Gastrocnemius medialis (tissue), 4 donors: ENCODE measurements at places on chromosomes 3 and 15. TPM values are rescaled to one million over a fixed set of nuclear protein-coding genes. Genes with fewer than 3 reads are reported as not detected.

The NLGN1 gene
- 1.9 TPM for total RNA-seq

The CCK gene
- total RNA-seq, result not detected

DNA sequence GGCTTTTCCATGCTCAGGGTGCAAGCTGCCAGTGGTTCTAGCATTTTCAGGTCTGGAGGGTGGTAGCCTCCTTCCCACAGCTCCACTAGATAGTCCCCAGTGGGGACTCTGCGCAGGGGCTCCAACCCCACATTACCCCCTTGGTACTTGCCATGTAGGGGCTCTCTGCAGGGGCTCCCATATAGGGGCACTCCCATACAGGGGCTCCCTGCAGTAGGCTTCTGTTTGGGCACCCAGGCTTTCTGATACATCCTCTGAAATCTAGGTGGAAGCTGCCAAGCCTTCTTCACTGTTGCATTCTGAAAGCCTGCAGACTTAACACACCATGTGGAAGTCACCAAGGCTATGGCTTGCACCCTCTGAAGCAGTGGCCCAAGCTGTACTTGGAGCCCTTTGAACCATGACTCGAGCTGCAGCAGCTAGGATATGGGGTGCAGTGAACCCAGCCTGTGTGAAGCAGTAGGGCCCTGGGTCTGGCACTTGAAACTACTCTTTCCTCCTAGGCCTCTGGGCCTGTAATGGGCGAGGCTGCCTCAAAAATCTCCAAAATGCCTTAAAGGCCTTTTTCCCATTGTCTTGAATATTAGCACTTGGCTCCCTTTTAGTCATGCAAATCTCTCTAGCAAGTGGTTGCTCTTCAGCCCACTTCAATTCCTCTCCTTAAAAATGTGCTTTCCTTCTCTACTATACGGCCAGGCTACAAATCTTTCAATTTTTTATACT lies 96.4 kb downstream of the TPRA1 start:
- no peak for DNase-seq

GRCh38 chr3:159127021-159127392 lies 325.2 kb downstream of the MFSD1 start:
- no peak for DNase-seq

DNA sequence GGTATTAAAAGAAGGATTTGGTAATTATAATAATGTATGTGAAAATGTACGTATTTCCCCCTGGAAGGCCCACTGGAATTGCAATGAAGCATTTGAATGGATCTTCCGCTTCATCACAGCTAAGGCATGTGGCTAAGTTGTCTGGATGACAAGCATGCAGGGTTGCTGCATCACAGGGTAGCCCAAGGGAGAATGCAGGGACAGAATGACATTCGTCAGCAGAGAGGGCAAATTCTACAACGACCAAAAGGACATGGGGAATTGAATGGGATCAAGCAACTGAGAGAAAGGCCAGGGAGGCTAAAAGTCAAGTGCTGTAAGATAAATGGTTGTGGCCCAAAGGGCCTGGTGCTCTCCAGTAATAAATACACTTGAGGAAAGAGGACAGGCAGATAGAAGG lies 95.4 kb downstream of the ISL2 start:
- DNase-seq, result no peak

- DNase-seq, result no peak
These were observed 118.4 kb upstream of the TMC3 start for GRCh38 chr15:81492331-81492968.

- DNase-seq, result no peak
These were observed 35.1 kb downstream of the SNTN start for GRCh38 chr3:63687278-63688225.

DNA sequence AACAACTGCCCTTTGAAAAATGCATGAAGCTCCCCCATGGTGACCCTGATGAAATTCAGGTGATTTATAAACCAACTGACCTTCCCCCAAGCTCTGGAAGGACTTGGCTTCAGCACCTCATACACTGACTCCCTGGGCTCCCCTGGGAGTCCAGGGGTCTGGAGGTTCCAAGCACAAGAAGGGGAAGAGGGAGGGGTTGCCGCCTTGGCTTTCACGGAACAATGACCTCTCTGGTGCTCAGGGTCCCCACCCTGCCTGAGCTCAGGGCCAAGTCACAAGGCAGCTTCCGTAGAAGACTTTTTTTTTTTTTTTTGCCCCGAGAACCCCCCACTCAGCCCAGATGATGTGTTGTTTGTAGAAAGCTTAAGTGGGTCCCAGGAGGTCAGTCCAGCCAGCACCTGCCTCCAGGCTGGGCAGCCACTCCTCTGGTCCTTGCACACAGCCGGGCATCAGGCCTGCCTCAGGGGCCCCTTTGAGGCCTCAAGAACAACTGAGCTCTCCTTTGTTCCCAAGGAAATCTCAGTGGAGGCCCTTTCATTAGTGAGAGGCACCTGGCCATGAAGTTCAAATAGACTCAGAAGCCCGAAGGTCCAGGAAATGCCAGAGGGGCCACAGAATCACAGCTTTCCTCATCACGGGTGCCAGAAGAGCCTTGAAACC lies 14.0 kb upstream of the ALAS1 start:
- DNase-seq, result no peak

DNA sequence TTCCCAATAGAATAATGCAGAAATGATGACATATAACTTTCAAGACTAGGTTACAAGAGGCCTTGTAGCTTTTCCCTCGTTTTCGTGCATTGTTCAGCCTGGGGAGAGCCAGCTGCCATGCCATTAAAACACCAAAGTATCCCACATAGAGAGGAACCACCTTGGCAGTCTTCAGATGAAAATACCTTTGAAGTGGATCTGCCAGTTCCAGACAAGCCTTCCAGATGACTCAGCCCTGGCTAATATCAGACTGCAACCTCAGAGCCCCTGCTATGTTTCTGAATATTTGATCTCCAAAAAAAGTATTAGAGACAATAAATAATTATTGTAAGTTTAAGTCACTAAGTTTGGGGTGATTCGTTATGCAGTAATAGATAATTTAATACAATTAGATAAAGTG lies 294.3 kb upstream of the GBE1 start:
- no peak for DNase-seq
